Stimulated activated CD4-positive, alpha-beta T cell treated with anti-CD3 and anti-CD28 coated beads, Interleukin-1b, Interleukin-23, amount 100 ng/mL, for 1 hour (primary cell): ENCODE measurements at places on chromosomes 1 and 21.

DNA sequence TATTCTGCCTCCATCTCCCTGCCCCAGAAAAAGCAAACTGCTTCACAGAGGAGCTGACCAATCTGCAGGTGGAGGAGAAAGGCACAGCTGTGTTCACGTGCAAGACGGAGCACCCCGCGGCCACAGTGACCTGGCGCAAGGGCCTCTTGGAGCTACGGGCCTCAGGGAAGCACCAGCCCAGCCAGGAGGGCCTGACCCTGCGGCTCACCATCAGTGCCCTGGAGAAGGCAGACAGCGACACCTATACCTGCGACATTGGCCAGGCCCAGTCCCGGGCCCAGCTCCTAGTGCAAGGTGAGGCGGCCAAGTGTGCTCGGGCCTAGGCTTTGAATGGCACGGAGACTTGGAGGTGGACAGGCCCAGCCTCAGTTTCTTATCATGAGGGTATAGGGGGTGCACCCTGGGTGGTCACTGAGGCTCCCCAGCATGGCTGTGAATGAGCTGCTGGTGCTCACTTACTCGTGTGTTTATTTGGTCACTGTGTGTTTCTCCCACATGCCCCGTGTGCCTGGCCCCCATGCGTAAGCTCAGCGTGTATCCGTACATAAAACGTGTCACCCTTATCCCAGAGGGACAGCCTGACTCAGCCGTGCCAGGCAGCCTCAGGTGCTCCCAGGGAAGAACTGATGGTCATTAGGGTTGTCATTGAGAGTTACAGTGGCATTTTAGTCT is 75.8 kb downstream of the OBSCN start:
- no peak for DNase-seq

- no peak for DNase-seq
Measured at GRCh38 chr1:4709641-4710040, 55.2 kb downstream of the AJAP1 start.

GRCh38 chr1:160814316-160814715 is 18.3 kb downstream of the LY9 start:
- no peak for DNase-seq

- no peak for DNase-seq
Measured at GRCh38 chr1:29711582-29712283, 475.4 kb downstream of the PTPRU start.
